ENCODE measurements at places on chromosomes 12 and 14.

GRCh38 chr12:102722147-102722546 lies 194.9 kb downstream of the PAH start:
- no peak for DNase-seq

GRCh38 chr14:65042731-65043372 lies 56.2 kb downstream of the FNTB start:
- no peak for DNase-seq

GRCh38 chr14:102971836-102972606 lies 49.6 kb downstream of the AMN start:
- DNase-seq = no peak

DNA sequence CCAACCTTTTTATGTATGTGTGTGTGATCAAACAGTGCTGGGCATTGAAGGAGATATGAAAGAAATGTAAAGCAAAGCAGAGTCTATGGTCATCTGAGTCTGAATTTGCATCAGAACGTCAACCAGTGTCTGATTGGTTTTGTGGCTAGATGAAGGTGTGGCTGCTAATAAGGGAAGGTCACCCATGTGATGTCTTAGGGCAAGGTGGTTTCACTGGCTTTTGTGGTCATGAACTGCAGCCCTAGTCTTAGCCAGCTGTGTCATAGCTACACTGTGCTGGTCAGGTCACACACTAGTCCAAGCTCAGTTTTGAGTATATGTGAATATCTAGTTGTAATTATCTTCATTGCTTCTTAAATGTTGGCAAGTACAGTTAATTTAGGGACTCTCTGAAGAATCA lies 105.8 kb downstream of the TGFB3 start:
- DNase-seq = no peak

- no peak for DNase-seq
Observed at GRCh38 chr14:60301685-60302084, 52.7 kb downstream of the PPM1A start.

Data from kidney epithelial cell (primary cell).